Left cardiac atrium (tissue), 4 donors: ENCODE measurements at places on chromosomes 4 and X.
A peak's percentile ranks its signal among the peaks of the same experiment; 100 is the strongest.

- DNase-seq = peak; percentile 61
Measured at GRCh38 chr4:184329659-184330400, 112.2 kb upstream of the ENPP6 start.

DNA sequence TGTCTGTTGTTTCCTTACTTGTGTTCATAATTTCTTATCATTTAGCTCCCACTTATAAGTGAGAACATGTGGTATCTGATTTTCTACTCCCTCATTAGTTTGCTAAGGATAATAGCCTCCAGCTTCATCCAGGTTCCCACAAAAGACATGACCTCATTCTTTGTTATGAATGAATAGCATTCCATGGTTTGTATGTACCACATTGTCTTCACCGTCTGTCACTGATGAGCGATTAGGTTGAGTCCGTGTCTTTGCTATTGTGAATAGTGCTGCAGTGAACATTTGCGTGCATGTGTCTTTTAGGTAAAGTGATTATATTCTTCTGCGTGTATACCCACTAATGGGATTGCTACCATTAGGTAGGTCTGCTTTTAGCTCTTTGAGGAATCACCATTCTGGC, 624.3 kb upstream of the EPHA5 start:
- no peak for DNase-seq

DNA sequence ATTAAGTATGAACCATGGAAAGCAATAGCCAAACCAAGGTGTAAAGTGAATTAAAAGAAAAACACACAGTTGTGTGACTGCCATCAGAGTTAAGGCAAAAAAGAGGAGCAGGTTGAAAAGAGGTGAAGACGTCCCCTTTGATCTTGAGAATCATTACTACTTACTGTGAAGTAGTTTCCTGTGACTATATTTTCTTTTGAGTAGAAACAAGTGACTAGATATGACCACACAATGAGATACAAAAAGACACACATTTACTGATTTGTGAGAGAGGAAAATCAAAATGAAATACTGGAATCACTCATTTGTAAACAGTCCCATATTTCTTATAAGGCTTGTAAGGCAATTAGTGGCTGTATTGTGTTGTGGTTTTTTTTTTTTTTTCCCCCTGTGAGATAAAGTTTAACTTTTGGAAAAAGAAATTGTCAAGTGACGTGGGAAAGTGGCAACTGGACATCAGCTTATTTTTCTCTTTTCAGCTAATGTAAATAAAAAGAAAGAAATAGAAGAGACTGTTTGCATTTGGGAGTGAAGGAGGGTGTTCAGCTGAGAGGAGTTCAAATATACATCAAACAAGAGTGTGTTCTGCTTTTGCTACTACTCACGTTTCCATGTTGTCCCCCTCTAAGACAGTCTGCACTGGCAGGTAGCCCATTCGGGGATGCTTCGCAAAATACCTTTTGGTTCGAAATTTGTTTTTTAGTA, 106.4 kb upstream of the FTHL17 start:
- DNase-seq = no peak

GRCh38 chrX:70444326-70444945, at the start of gene DLG3:
Gene DLG3, plus strand, starts transcription at chrX:70444835. Its CDS starts 367 bp downstream, at chrX:70445202.
- no peak for DNase-seq

DNA sequence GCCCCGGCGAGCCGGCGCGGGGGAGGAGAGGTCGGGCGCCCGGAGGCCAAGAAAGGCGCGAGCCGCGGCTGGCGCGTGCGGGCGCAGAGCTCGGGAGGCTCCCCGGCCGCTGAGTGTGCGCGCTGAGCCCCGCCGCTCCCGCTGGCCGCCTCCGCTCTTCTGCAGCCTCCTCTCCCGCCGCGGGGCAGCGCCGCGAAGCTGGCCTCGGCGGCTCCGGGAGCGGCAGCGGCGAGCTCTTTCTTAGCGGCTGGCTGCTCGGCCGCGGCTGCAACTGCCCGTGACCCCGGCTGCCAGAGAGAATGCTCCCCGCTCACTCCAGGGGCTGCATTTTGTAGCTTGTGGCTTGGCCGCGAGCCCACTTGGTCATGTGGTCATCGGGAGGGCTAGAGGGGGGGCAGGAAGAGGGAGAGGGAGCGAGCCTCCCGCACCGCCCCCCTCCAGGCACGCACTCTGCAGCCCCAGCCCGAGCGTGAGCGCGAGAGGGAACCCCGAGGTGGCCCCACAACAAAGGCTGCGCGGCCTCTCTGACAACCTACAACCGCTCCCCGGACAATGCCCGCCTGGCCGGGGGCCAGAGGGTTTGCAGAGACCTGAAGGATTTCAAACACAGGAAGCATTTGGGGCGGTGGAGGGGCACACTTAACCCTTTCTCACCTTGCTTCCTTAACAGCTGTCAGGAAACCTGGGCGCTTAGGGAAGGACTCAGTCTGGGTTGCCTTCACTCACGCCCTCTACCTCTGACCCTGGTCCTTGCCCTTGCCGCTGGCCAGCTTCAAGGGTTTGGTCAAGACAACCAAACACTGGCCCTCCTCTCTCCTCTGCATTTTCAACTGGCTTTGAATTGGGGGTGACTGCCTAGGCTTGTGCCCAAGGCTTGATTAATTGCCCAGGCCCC, at the start of gene APLN:
Gene APLN (minus strand): TSS at position 305 of the 895 bp plus-strand sequence. CDS start 326 bp downstream, outside the sequence.
- DNase-seq = peak; percentile 52

DNA sequence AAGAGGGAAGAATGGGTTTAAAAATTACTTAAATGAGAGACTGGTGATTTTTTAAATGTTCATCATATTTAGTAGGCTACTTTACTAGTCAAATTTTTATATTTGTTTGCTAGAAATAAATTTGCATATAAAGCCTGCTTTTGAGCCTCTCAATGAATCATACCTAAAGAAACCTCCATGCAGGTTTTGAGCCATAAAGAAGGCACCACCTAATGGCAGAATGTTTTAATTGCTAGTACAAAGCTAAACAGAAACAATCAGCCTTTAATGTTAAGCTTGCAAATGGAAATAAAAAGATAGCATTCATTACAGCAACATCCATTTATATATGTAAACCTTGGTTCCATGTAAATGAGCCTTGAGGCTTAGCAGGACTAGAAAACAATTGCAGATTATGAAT, 989.7 kb downstream of the CCSER1 start:
- no peak for DNase-seq

GRCh38 chr4:48252313-48252712, 17.3 kb downstream of the TEC start:
- no peak for DNase-seq

DNA sequence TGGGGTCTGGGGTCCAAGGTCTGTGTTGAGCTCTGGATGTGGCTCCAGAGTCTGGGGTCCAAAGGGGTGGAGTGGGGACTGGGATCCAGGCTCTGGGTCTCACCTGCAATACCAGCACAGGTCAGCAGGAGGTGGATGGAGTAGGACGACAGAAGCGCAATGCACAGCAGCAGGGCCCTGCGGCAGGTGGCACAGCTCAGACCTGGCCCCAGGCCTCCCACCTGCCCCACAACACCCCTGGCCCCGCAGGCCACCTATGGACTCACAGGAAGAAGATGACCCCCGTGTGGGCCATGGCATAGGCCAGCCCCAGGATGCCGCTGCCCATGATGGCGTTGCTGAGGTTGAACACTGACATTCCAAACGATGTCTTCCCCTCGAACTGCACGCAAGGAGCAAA, 3.4 kb downstream of the SLC38A5 start:
- DNase-seq = no peak

GRCh38 chr4:17964576-17964975, 57.0 kb downstream of the LCORL start:
- DNase-seq = no peak

DNA sequence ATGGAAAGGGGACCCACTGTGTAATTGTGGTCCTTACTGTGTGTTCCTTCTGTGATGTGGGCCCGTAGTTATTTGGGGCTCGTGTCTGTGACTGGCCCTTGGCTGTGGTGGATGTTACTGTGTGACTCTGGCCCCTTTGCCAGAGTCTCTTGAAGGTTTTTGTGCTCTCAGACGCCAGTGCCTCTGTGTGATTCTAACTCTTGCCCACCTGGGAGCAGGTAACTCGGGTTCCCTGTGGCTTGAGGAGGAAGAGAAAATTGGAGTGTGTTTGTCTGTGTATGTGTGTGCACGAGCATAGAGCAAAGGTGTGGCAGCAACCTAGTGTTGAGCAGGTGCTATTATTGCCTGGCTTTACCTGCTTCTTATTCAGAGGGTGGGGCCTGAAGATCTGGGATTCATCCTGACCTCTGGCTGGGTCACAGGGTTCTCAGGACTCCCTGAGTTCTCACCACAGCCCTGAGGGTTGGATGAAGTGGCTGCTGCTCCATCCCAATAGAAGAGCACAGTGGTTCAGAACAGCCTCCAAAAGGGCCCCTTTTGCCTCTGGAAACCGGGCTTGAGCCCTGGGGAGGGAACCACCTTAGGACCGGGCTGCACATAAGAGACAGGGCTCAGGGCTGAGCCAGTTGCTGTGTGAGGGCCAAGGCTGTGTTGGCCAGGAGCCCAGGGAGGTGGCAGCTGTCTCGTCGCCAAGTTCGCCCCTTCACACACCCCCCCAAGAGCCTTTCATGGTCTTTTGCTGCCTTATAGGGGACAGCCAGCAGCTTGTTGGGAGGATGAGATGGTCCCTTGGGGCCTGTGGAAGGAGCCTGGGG, 1.3 kb downstream of the RBM10 start:
- no peak for DNase-seq

DNA sequence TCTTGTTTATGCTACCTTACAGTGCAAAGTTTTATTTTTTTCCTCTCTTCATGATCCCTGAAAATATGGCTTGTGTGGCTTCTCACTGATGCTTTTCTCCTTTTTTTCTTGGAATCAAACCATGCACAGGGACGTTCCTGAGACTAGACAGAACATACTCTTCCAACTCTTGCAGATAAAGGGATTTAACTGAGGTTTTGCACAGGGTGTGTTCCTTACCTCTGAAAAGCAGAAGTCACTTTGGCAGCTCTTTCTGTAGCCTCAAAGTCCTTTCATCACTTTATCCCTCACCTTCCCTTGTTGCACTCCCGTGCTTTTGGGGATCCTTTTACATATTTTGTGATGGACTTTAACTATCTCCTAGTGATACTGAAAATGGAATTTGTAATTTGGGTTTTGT, 300.1 kb downstream of the SPRY1 start:
- DNase-seq = no peak

- DNase-seq = no peak
Measured at GRCh38 chr4:187103351-187103750, 379.7 kb upstream of the FAT1 start.

DNA sequence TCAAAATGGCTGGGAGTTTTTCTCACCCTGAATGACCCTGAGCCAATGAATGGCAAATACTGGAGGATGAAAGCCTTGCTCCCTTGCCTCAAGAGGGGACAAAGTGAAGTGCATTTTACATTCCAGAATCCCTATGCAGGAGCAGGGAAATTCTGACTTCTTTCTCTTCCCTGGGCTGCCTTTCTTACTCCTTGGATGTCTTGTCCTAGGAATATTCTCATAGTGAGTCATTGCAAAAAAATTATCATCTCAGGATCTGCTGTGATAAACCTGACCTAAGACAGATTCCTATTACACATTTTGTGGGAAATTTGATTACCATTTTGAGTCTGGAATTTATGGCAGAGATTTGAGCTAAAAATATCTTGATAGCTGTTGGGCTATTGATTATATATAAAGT, 199.9 kb downstream of the TMA16 start:
- no peak for DNase-seq

DNA sequence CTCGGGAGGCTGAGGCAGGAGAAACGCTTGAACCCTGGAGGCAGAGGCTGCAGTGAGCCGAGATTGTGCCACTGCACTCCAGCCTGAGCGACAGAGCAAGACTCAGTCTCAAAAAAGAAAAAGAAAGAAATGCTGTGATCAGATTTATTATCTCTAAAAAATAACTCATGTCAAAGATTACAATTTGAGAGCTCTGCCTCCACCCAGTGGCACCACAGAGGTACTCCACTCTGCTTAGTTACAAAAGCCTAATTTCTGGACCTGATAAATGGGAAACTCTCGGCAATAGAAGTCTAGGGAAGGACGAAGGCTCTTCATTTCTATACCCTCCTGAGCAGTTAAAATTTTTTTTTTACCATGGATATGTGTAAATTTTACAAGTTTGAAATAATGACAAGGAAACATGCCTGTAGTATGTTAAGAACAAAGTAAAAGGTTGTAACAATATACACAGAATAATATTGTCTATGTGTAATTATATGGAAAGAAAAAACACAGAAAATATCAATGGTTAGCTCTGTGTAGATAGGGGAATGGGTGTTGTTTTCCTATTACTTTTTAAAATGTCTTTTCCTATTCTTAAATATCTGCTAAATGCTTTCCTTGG, 149.8 kb downstream of the STIM2 start:
- DNase-seq = peak; percentile 31

DNA sequence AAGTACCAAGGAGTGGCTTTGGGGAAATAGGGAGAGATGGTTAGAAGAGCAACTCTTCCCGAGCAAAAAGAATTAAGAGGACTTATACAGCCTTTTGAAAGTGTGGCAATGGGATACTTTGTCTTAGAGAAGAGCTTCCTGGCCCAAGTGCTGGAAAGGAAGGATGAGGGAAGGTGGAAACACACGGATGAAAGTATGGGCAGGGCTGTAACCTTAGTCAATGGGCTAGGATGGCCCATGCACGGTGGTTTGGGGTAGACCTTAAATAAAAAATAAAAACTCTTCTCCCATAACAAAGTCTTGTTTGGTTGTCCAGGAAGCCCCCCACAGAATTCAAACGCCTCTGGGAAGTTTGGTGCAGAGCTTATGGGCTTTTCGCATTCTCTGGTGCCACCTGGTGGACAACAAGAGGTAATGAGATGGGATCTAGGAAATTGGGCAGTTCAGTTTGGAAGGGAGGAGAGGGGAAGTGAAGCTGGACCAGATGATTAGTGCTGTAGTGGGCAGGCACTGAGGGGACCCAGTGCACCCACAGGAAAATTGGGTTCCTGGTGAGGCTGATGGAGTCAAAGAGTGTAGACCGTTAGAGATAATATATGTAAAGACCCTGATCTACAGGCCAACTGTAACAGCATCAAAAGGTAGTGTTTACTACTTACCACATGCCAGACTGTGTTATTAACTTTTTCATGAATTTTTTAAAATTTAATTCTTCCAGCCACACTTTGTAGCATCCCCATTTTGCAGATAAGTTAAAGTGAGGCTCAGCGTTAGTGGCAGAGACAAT, 13.8 kb upstream of the ENOX2 start:
- DNase-seq = peak; percentile 36

GRCh38 chrX:135536877-135537276, 16.4 kb downstream of the INTS6L start:
- DNase-seq = no peak

DNA sequence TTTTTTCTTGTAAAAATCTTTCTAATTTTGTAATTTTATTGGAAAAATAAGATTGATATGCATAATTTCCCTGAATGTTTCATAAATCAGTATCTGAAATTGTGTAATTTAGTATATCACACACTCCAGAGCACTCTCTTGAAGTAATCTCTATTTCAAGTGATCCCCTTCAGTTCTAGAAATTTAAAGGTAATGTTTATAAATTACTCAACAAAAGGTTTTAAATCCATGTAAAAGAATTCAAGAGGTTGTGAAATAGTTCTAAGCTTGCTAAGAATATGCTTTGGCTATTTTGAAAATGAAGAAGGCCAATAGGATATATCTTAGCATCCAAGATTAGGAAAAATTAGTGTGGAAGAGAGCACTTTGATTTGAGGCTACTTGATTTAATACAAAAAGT, 28.2 kb downstream of the SMARCAD1 start:
- no peak for DNase-seq
